Stimulated activated CD4-positive, alpha-beta T cell treated with anti-CD3 and anti-CD28 coated beads, Interleukin-4, amount 100 ng/mL, for 48 hours (primary cell): ENCODE measurements at places on chromosomes 4 and X.

DNA sequence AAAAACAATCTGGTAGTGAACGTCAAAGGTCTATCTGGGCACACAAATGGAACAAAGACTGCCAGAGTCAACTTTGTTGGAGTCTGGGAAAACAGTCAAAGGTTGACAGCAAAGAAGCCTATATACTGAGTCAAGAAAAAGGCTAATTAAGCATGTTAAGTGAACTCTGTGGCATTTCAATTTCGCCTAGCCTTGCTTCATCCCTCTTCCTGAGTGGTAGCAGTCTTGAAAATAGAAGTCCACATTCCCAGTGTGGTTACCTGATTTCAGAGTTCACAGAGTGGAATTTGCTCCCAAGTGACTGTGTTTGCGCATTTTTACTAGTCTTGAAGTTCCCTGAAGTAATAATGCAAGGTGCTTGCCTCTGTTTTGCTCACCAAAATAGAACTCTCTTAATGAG is 760.0 kb downstream of the FSTL5 start:
- no peak for DNase-seq

GRCh38 chrX:10117864-10118377 is 38.9 kb upstream of the CLCN4 start:
- no peak for DNase-seq

DNA sequence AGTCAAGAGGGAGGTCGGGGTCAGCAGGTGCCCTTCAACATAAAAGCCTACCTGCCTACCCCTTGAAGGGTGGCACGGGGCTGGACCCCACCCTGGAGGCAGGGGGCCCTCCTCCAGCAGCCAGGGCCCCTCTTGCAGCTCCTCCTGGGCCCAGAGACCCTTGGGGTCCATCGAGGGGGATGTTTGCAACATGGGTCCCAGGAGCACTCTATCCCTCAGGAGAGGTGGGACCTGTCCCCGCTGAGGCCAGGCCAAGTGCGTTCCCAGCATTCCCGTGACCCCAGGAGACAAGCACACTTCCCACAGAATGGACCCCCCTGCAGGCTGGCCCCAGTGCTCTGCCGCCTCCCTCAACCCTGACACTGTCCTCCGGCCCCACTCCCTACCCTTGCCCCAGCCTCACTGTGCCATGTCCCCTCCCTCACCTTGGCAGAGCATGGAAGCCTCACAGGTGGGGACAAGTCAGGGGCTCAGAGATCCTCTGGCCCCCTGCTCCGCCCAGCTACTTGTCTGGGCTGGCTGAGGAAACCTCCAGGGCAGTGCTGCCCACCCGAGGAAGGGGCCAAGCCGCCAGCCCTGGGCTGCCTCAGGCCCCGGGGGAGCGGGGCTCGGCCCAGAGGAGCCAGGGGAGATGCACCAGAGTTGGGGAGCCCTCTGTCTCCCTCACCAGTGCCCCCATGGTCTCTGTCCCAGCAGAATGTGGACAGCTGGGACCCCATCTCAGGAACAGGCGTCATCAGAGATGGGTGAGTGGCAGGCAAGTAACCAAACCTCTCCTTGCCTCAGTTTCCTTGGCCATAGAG is 2.2 kb downstream of the MXD4 start:
- DNase-seq = no peak

DNA sequence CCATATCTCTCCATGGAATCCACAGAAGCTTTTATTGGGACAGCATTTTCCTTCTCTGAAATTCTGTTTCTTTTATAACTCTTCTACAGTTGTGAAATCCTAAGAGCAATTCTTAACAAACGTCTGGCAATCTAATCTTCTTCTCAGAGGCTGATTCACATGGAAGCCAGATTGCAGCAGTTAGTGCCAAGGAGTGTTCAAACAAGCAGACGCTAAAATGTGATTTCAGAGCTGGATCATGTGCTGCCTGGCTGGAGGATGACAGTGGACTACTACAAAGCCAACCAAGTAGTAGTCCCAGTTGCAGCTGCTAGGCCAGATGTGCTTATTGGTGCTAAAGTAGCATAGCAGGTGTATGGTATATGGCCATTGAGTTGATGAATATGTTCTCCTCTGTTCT is 27.7 kb upstream of the GLRB start:
- no peak for DNase-seq

GRCh38 chr4:2570551-2571222 is 34.2 kb downstream of the FAM193A start:
- DNase-seq = peak; percentile 20
